ENCODE measurements at places on chromosomes 1 and 21. TPM values are rescaled to one million over a fixed set of nuclear protein-coding genes. Genes with fewer than 3 reads are reported as not detected.

GRCh38 chr1:161079436-161080110 lies 9.8 kb downstream of the NECTIN4 start:
- no peak for DNase-seq

DNA sequence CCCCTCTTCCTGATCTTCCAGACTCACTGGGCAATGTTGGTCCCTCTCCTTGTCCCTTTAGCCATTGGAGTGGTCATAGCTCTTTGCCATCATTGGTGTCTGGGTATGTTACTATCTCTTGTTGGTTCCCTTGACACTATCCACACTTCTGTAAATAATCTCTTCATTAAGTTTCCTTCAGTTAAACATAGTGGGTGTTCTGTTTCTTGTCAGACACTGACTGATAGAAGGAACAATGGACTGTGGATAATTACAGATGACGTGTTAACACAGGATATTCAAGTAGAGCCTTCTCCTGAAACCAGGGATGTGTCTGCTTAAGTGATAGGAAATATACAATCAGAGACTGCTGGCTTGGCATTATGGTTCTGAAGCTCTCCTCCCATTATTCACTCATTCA lies 458.3 kb upstream of the USP24 start:
- no peak for DNase-seq

The AK4 gene
- 42.6 TPM for total RNA-seq

DNA sequence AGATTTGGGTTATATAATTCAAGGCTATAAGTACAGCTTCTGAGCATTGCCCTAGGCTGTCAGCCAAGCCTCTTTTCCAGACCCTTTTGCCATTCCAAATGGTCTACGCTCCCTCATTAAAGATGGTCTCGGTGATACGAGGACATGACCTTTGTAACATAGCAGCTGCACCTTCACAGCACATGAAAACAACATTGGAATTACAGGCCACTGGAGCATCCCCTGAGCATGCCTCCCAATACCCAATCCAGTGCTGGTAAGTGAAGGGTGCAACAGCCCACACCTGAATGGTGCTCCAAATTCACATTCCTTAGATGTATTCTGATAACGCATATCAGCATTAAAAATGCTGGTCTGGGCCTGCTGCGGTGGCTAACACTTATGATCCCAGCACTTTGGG lies 20.1 kb upstream of the PTPRF start:
- no peak for DNase-seq

DNA sequence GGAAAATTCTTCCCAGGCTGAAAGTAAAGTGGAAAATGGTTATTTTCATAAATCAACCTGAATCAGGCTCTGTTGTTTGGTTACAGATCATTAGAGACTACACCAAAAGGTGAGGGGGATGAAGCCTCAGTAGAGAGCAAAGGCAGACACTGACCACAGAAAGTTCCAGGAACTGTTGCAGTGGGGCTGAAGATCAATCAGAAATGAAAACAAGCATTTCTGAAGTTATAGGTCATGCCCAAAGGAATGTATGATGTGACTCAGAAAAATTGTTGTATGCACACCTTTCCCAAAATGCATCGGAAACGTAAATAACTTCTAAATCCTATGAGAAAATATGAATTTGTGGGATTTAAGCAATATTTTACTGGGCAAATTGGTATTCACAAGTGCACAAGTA lies 63.3 kb downstream of the FYB2 start:
- DNase-seq = no peak

DNA sequence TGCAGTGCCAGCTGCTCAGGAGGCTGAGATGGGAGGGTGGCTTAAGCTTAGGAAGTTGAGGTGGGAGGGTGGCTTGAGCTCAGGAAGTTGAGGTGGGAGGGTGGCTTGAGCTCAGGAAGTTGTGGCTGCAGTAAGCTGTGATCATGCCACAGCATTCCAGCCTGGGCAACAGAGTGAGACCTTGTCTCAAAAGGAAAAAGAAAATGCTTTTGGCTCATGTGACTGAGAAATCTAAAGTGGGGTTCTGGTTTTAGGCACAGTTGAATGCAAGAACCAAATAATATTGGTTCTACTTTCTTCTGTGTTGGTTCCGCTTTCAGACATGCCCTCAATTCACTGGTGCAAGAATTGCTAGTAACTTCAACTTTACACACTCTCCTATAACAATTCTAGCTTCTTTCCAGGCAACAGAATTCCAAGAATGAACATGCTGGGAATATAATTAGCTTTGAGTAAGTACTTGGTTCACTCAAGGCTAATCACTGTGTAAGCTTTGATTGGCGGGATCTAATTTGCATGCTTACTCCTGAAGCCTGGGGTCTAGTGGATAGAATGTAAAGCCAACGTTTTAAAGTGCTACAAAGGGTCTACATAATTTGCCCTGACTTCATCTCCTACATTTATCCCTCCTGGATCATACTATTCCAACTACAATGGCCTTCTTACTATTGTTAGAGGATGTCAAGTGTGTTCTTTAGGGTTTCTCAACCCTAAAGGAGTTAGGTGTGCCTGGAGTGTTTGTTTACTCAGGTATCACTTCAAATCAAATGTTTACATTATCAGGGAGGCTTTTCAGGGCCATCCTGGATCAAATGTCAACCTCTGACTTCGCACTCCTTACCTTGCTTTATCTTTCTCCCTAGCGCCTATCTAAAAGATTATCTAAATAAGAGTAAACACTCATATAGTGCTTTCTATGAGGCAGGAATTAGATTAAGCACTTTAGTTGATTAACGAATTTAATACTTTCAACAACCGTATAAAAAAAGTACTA lies 115.1 kb downstream of the SLC16A1 start:
- DNase-seq = no peak

DNA sequence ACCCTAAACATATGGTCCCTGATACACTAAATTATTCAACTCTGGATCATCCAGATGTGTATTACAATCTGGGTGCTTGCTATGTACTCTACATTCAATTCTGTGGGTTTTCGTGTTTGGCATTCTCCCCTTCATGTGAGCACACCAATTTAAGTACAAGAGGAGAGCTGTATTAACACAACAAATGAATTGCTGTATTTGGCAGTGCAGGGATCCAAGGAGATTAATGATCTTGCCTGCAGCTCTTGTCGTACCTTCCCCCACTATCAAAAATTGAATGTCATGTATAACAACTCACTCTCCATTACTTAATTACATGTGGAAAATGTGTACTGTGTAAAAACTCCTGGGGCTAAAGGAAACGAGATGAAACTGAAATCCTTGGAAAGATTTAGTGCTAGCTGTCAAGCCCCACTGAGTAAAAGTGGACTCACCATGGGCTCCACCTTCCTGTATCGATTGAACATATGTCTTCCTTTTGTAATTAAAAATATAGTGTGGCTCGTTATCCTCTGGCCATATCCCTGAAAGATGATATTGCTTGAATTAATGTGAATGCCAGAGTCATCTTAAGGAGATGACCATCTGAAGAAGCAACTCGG lies 172.2 kb upstream of the L1TD1 start:
- DNase-seq = no peak

DNA sequence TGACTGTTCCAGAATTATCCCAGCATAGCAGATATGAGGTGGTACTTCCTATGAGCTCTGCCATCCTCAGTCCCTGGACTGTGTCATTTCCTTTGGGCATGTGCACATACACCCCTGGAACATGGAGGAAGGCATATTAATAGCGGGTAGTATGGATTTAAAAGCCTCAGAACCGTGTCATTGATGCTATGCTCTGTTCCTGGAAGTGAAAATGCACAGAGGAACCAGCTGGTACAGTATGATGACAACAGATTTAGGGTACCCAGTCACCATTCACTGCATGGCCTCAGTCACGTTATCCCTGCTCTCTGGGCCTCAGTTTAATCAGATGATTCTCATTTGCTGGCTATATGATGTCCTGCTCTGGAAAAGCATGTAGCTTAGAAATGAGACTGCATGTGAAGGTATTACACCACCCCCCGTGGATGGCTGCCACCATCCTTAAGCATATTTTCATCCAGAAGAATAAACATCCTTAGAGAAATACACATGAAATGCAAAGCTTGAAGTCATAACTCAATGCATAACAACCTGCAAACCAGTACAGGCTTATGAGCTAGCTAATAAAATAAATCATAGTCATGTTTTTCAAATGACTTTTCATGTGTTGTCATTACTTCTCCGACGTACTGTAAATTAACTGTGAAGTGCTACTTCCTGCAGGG lies 37.8 kb downstream of the SETD4 start:
- no peak for DNase-seq

DNA sequence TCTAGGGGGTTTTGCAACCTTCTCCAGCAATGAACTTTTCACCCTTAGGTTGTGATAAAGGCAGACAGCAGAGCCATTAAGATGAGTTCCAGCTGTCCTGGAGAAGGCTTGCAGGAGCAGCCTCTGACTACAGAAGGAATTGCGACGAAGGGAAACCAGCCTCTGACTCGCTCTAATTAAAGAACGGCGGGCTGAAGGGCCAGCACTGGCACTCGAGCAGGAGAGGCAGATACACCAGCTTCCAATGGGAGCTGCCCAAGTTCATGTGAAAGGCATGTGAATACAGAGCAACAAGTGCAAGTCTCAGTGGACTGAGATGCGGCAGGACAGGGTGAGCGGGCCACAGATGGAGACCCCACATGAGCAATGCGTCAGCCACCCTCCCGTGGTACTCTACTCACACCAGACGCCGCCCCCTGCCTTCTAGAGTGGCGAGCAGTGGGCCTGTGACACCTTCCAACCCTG lies 15.7 kb downstream of the RCC2 start:
- DNase-seq = no peak

GRCh38 chr1:163813251-163813650 lies 491.5 kb downstream of the NUF2 start:
- no peak for DNase-seq

- DNase-seq = no peak
Measured at GRCh38 chr1:32307324-32307723, 15.4 kb downstream of the HDAC1 start.

The SUSD4 gene
- total RNA-seq = 2.9 TPM

The MATN1 gene
- total RNA-seq = not detected

The RGS7 gene
- not detected for total RNA-seq

GRCh38 chr1:3674100-3675094 lies 22.1 kb downstream of the TP73 start:
- no peak for DNase-seq

DNA sequence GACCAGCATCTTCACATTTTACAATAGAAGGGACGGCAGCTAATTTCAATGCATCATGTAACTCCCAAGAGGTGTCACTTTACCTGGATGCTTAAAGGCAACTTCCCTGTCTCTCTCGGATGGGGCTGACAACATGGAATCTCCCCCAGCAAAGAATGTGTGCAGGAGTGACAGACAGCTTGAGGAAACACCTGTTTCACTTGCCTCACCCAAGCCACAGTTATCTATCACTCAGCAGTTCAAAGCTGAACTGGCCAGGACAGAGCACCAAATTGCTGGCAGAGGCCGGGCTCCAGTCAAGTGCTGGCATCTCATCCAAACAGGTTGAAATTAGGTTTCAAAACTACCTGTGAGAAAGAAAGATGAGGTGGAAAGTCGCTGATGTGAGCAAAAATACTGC lies 538.0 kb upstream of the PLXNA2 start:
- no peak for DNase-seq

- no peak for DNase-seq
Measured at GRCh38 chr1:42740851-42741580, 980 bp upstream of the CLDN19 start.

The TMPRSS2 gene
- total RNA-seq = not detected

DNA sequence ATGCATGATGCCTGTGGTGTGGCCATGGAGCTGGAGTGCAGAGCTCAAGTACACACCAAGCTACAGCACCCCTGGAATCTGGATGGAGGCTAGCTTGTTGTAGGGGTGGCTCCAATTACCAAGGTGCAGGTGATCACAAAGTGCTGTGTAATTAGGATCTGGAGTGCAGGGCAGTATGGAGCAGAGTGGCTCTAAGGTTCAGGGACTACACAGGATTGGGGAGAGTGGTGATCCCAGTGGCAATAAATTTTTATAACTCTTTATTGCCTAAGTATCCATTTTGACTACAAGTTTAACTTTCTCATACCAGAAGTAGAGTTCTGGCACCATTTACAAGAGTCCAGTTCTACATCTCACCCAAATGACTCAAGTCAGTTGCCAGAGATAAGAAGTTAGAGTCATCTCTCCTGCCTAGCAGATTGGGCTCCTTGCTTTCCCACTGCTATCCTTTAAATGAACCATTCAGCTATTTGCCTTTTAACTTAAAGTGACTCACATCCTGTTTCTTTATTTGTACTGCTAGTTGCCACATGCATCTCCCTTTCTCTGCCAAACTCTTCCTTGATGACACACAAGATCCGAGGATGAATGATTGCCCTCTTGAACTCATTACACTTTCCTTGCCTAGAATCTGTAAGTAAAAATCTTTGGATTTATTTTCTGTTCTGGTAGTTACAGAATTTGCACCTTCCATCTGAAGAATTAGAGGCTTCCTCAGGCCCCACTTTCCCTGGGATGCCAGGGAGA lies 427.2 kb downstream of the KCNT2 start:
- no peak for DNase-seq

The ACOT11 gene
- total RNA-seq = 1.9 TPM

The FCMR gene
- 151 TPM for total RNA-seq

- peak; percentile 17 for DNase-seq
Measured at GRCh38 chr21:37207441-37208009, 59.6 kb downstream of the VPS26C start.

DNA sequence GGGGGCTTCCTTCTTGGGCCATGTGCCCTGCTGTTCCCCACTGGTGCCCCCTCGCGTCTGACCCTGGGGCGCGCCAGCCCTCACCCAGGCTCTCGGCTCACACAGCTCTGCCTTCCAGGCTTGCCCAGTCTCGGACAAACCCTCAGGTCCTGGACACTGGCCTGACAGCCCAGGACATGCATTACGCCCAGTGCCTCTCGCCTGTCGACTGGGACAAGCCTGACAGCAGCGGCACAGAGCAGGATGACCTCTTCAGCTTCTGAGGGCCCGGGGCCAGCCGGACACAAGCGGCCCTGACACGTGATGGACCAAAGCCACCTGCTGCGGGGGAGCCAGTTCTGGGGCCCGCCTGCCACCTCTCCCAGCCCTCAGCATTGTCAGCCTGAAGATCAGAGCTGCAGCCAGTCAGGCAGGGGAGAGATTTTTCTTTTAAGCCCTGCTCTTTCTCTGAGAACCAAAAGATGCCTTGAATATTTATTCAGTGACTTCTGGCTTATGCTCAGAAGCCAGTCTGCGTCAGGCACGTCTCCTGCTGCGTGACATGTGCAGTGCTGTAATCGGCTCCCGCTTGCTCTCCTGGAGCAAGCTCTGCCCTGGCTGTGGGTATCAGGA lies 23.4 kb downstream of the LDLRAP1 start:
- DNase-seq = peak; percentile 53

GRCh38 chr1:229874609-229875008 lies 192.4 kb upstream of the GALNT2 start:
- DNase-seq = no peak

DNA sequence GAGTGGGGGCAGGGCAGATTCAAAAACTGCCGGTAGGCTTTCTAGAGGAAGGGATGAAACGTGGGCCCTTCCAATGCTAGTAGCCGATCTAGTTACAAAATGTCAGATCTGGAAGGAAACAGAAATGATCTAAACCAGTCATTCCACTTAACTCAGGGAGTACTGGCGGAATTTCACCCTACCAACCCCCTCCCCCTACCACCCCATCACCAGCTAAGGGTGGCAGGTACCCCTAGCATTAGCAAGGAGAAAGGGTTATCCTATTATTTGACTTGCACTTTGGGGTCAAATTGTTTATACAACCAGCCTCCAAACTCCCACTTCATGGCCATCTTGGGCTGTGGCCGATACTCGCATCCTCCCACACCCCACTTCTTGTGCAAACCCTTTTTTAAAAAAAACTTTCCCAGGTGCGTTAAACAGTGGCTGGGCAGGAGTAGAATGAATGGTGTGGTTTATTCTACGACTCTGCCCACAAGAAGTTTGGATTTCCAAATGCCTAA lies 644 bp upstream of the MRPL24 start:
- no peak for DNase-seq
